Brain (organoid and tissue), 16 donors: ENCODE measurements at places on chromosomes 12 and 14. TPM values are rescaled to one million over a fixed set of nuclear protein-coding genes. Genes with fewer than 3 reads are reported as not detected.

Gene SIRT4
- polyA plus RNA-seq: 2.0 TPM

- no peak for DNase-seq
Observed at GRCh38 chr14:52312931-52313355, 1.2 kb upstream of the PTGER2 start.

DNA sequence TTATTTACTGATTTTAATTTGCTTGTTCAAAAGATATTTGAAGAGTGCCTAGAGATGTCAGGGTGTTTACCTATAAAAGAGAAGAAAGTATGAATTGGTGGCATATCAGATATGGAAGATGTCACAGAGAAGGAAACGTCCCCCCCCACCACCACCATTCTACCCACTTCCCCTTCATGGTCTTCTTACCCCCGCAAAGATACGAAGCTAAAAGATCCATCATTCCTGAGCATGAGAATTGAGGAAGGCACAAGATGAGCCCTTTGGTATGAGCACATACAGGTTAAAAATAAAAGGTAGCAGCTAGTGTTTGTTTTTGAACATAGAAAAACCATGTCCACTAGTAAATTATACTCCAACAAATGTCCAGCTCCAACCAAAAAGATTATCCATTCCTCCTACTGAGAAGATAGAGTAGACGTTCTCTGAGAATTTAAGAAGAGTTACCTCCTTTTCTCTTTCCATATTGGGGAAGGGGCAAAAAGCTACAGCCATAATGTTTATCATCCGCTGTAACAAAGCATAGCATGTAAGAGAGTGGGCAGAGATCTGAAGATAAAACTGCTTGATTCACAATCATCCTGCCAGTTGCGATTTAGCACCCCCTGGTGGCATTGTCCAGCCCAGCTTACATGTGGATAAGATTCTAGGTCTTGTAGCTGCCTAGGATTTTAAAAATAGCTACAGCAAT lies 29.1 kb downstream of the NFYB start:
- peak; percentile 87 for DNase-seq

DNA sequence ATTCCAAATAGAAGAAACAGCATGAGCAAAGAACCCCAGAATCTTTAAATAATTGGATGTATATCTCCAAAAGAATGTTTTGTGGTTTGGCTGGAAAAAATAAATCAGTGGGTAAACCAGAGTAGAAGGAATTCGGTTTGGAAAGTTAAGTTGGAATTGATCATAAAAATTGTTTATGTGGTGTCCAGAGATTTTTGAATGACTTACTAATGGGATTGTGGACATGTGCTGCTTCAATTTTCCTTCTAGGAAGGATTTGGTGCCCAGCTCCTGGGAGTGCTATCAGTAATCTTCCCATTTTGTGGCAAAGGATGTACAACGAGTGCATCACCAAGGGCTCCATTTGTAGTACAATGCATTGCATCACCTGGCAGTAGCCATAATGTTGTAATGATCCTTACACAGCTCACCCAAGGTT lies 224.8 kb downstream of the SLC16A7 start:
- no peak for DNase-seq

GRCh38 chr14:105180592-105181548 lies at the start of gene NUDT14:
Gene NUDT14 (minus strand): TSS chr14:105181312. CDS start chr14:105181209, 103 bp downstream.
- peak; percentile 82 for DNase-seq

GRCh38 chr12:127327986-127328385 lies 939.0 kb upstream of the TMEM132C start:
- no peak for DNase-seq

- no peak for DNase-seq
Observed at GRCh38 chr12:25283006-25283405, 32.3 kb upstream of the KRAS start.

DNA sequence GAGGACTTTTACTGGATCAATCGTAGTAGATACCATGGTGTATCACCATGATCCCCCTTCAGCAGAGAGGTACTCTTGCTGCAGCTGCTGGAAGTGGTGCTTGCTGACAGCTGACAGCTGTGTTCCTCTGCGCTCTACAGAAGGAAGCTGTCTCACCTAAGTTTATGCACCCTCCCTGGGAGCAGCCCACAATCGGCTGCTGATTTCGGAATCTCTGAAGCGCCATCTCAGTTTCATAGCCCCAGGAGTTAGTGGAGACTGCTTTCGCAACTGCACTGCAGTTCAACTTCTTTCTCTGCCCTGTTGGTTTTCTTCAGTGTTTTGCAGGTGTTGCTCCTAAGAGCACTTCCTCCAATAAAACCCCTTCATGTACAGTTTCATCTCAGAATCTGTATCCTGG lies 237.9 kb downstream of the PAWR start:
- no peak for DNase-seq

GRCh38 chr12:84692071-84692470 lies 220.5 kb downstream of the SLC6A15 start:
- no peak for DNase-seq

- no peak for DNase-seq
Observed at GRCh38 chr14:33589334-33589733, 361.5 kb downstream of the EGLN3 start.

Gene LMNTD1
- not detected for polyA plus RNA-seq

- no peak for DNase-seq
Observed at GRCh38 chr12:55722948-55723347, 2.8 kb downstream of the RDH5 start.

Gene GRIN2B
- 0.61 TPM for polyA plus RNA-seq

Gene INSM2
- polyA plus RNA-seq: 0.48 TPM

DNA sequence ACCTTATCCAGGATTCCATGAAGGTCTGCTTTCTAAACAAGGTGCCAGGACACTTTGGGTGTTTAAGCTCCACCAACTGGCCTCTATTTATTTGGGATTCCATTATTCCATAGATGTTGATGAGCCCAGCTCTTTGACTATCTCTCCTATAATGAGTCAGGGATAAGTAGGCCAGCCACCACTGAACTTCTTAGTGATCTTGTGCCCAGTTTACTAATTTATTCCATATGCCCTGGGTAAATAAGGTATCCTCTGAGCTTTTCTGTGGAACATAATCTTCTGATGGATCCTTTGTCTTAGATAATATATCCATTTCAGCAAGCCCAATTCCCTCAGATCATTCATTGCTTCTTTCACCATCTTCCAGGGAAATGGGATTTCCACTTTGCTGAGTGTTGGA lies 535.0 kb downstream of the FOXG1 start:
- DNase-seq: no peak

- DNase-seq: no peak
Observed at GRCh38 chr12:95074766-95075165, 1.3 kb upstream of the NR2C1 start.

DNA sequence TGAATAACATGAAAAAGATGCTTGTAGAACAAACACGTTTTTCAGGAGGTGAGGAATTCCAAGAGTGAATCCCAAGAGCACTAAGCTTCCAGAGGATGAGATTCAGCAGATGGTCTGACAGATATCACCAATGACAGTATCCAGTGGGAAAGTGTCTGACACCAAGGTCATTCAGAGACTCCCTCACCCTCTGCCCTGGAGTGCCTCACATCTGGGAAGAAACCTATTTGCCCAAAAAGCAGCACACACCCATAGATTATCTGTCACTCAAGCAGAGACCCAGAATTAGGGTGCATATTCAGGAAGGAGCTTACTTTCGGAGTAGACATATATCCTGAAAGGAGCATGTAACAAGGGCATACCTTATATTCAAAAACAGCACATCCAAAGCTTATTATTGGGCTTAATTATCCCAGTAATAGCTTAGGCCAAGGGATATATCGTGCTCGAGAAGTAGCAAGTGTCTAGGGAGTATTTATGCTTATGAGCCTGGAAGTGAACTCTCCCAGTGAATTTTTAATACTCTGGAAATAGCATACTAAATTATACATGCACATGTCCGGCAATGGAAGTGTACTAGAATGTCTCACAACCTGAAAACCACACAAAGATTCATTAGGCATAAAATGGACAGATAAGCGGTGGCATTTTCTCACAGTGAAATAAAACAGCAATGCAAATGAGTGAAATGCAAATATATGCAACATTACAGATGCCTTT lies 998.1 kb upstream of the TMEM132C start:
- no peak for DNase-seq

Gene CLEC4A
- polyA plus RNA-seq: not detected

DNA sequence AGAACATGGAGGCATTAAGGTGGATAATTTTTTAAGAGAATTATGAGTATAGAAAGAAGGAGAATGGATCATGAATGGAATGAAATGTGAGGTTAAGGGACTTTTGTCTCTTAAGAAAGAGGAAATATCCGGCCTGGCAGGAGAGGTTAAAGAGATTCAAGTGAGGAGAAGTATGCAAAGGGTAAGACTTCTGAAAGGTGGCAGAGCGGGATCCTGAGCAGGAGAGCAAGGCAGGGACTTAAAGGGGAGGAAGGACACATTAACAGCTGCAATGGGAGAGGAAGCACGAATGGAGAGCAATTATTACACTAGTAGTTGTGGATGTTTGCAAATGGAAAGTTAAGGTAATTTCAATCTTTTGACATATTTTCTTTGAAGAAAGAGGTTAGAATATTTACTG lies 171.0 kb downstream of the KITLG start:
- no peak for DNase-seq
